ENCODE measurements at places on chromosomes 1 and 21.

- no peak for DNase-seq
Measured at GRCh38 chr1:169511316-169512005, 25.7 kb upstream of the SLC19A2 start.

DNA sequence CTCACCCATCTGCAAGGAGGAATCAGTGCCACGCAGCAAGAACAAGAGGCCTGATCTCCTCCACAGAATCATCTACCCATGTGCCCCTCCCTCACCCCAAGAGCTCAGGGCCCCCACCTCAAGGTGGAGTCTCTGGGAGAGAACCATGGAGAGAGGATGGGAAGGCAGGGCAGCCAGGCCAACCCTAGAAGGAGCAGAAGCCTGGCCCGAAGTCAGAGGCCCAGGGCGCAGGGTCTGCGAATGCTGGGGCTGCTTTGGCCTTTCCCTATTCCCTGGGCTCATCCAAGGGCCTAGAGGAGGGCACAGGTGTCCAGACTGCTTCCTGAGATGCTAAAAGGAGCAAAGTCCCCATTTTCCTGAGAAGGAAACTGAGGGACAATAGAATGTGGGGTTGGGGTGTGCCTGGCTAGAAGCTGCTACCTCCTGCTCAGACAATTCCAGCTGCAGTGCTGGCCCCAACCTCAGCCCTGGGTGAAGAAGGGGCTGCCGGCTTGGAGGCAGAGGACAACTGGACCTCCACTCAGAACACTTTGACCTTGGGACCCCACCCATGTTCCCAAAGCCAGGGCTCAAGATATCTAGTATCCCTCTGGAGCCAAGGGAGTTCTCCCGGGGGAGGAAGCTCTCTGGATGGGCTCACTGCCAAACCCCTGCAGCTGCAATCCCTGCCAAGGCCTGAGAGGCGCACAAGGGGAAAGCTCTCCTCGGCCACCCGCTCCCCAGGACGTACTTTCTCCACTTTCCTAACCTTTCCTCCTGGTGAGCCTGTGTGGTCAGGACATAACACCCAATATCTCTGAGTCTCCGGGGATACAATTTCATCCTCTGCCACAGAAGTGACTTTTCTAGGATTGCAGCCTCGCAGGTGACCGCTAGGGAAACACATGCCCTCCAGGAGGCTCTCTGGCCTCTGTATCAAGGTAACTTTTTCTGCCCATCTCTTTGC is 16.6 kb upstream of the LEMD1 start:
- DNase-seq = no peak

- no peak for DNase-seq
Measured at GRCh38 chr1:208115924-208116640, 128.1 kb downstream of the PLXNA2 start.

DNA sequence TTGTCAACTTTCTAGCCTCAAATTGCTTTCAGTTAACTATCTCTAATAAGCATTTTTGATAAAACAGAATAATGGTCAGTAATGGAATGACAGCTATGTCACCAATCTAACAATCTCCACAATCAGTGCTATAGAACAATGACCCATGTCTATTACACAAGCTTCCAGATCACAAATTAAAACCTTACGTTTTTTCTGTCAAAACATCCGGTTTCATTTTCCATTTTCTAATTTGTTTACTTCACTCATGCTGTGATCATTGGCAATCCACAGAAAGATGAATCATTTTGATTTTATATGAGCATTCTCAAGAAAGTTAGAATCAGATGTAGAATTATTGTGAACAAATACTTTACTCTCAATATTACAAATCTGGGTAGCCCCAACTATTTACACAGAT is 80.3 kb downstream of the KCNT2 start:
- no peak for DNase-seq

- no peak for DNase-seq
Measured at GRCh38 chr1:96837057-96837780, 115.6 kb downstream of the PTBP2 start.
